ENCODE measurements at places on chromosomes 5 and 9.

DNA sequence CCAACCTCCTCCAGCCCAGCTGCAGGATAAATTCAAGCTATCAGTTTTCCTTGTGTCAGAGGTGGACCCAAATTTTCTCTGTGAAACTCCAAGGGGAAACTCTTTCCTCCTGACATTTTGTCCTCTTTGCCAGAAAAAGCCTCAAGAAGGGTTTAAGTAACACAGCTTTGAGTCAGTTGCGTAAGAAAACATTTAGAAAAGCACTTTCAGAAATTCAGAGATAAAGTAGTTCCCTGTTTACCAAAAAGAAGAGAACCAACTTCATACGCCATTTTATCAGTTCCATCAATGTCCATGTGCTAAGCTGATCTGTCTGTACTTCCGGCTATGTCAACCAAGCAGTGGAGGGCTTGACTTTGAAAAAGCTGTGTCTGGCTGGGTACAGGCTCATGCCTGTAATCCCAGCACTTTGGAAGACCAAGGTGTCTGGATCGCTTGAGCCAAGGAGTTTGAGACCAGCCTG is 19.9 kb upstream of the SUSD1 start:
- DNase-seq, result no peak

- peak; percentile 39 for DNase-seq
Measured at GRCh38 chr9:113620377-113621161, 157.0 kb downstream of the RGS3 start.

DNA sequence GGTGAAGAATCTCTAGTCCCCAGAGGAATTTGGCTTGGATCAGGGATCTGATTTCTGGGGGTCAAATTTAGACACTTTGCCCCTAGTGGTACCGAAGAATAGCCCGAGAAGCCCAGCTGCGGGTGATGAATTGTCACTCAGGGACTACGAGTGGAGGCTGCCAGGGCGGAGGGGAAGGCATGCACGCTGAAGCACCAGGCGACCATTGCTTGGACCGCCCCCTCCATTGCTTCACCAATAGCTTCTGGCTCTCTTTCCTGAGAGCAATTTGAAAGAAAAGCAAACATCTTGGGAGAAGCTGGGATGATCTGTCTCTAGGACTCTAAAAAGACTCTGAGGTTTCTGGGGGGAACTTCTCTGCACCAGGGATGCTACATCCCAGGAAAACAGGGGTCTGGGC is 137.6 kb downstream of the CRB2 start:
- no peak for DNase-seq

GRCh38 chr5:164326219-164326618 is 820.8 kb downstream of the MAT2B start:
- no peak for DNase-seq

DNA sequence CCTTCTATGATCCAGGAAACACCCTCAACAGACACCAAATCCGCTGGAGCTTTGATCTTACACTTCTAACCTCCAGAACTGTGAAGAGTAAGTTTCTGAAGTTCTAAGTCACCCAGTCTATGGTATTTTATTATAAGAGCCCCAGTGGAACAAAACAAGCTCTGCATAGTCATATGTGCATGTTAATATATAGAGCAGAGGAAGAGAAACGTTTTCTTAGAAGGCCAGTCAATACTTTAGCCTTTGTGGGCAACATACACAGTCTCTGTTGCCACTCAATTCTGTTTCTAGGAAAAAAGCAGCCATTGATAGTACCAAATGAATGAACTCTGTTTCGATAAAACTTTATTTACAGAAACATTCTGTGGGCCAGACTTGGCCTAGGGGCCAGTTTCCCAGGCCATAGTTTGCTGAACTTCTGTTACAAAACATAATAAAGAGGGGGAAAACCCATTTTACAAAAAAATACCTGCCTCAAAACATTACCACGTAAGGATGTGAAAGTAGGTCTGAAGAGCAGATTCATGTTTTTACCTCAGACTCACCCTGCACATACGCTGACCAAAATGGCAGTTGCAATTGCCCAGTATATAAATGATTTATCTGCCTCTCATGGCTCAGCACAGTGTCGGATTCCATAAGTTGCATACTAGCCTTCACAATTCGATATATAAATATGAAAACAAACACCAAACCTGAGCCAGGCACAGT is 350.5 kb downstream of the SLIT3 start:
- no peak for DNase-seq

DNA sequence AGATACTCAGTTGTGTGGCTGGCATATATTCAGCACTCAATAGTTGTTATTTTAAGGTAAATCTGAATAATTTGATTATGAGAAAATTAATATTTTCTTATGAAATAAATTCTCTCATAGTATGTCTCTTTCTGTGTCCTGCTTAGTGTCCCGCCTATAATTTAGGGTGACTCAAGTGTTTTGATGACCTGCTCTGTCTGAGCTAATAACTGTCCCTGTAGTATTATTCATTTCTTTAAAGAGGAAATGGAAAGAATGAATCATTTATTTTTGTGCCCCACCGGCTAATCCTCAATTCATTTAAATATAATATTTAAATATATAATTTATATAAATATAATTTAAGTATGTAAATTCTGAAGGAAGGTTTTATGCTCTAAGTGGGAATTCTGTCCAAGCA is 4.1 kb downstream of the SLC1A1 start:
- DNase-seq, result no peak

- no peak for DNase-seq
Measured at GRCh38 chr5:138502121-138502520, 36.8 kb downstream of the EGR1 start.

DNA sequence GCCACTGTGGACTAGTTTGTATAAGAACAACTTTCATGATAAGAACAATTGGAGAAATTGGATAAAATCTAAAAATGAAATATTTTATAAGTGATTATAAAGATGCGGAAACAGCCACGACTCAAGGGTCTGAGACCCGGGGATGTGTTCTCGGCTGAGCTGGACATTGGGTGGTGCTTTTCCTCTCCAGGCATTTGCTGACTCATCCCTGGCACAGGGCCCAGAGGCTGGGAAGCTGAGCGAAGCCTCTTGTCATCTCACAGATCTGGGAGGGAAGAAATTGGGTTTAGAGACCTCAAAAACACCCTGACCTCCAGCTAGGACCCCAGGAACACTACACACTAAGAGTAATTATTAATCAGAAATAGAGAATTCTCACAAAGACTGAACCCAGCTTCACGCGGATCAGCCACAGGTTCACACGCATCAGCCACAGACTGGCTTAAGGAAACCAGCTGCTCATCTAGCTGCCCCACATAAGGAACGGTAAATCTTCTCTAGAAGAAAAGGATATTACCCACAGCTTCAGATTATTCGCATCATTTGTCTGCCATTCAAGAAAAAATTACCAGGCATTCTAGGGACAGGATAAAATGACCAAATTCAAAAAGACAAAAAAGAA is 2.8 kb upstream of the OR2V1 start:
- no peak for DNase-seq

GRCh38 chr5:169717288-169717687 is 80.2 kb downstream of the DOCK2 start:
- no peak for DNase-seq

- no peak for DNase-seq
Measured at GRCh38 chr5:132729896-132730295, 7.5 kb downstream of the KIF3A start.

DNA sequence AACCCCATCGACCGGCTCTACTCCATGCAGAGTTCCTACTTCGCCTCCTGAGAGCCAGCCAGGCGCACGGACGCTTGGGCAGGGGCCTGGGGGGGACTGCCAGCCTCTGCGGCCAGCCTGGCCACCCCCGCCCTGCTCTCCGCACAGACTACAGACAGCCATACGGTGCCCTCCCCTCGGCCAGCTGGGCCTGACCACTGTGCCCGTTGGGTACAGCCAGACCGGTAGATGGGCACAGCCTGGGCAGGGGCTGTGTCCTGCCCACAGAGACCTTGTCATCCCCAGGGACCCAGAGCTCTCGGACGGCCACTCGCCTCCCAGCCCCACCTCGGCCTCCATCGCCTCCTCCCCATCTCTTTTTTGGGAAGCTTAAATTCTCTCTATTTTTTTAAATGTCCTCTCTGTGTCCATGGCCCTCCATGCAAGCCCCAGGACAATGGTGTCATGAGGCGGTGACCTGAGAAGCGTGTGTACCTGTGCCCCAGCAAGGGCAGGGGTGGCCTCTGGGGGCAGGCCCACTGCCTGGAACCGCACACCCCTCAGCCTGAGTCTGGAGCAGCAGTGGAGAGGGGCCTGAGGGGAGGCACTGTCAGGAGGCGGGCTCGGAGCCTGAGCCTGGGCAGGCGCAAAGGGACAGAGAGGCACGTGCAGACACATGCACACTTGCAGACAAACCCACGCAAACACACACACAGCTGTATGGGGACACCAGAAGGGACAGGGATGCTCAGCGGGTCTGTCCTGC is 82.8 kb downstream of the LMX1B start:
- no peak for DNase-seq

DNA sequence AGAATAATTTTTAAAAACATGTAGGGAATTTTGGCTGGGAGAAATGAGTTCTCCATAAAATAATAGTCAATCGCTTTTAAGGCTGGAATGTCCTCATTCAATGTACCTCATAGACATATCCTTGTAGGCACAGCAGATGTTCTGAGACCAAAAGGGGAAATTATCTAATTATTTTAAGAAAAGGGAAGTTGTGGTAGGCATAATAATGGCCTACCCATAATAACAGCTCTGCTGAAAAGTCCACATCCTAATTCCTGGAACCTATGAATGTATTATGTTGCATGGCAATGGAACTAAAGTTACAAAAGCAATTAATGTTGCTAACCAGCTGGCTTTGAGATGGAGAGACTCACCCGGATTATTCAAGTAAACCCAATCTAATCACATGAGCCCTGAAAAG is 216.1 kb downstream of the TRIM36 start:
- DNase-seq, result no peak

- no peak for DNase-seq
Measured at GRCh38 chr9:108600896-108601295, 254.9 kb downstream of the ACTL7B start.

- DNase-seq, result no peak
Measured at GRCh38 chr5:8641786-8642505, 773.0 kb downstream of the MTRR start.

DNA sequence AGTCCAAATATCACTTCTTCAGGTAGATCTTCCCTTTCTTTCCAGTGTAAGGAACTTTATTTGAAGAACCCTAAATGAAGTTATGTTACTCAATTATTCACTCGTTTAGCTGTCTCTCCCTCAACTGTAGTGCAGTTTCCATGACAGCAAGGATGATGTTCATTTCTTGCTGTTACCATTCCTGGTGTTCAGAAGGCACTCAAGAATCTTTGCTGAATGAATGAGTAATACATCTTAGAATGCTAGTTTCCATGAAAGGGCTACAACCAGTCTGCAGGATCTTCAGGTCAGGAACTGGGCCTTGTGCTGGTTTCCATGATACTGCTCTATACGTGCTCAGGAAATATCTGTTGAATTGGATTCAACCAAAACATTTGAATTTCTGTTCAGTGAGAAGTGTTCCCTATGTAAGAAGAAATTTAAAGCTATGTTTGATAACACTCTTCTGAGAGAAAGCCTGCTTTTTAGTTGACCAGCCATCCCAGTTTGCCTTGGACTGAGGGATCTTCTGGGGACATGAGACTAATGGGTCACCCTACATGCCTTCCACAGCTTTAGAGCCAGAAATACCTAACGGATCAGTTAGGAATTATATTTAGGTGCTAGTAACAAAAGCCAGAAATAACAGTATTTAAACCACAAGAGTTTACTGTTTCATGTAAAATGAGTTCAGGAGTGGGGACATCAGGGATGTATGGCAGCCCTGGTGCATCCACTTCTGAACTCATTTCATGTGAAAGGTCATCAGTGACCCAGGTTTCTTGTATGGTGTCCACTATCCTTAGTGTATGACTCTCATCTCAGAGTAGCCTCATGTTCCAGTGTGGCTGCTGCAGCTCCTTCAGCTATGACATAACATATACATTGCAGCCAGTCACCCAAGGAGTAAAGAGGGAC is 500.1 kb upstream of the SGCD start:
- no peak for DNase-seq

All from progenitor cell of endocrine pancreas (in vitro differentiated cells).